ENCODE measurements at places on chromosomes 12 and 14.
A peak's percentile ranks its signal among the peaks of the same experiment; 100 is the strongest.

GRCh38 chr14:101241147-101241546, 320.1 kb upstream of the DIO3 start:
- DNase-seq: no peak

DNA sequence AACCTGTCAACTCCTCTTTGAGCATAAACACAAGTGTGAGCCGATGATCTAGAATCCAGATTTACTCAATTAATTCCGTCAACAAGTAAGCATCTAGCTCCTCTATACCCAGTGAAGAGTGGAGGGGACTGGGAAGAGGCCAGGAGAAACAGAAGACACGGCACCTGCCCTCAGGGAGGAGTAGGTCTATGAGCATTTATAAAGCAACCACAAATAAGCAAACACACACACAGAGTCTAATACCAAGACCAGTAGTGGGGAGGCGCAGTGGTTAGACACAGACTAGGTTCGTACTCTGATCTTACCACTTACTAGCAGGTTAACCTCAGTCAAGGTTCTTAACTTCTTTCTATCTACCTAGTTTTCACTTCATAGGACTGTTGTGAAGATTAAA, 5.9 kb upstream of the FOXN3 start:
- DNase-seq: no peak

- DNase-seq: no peak
Observed at GRCh38 chr12:9634177-9634803, 26.6 kb upstream of the KLRB1 start.

GRCh38 chr14:96926001-96926400, 128.8 kb downstream of the VRK1 start:
- DNase-seq: no peak

- DNase-seq: no peak
Observed at GRCh38 chr14:103232831-103233319, 101.2 kb upstream of the EIF5 start.

GRCh38 chr14:105093431-105094192, 28.4 kb upstream of the GPR132 start:
- DNase-seq: no peak

DNA sequence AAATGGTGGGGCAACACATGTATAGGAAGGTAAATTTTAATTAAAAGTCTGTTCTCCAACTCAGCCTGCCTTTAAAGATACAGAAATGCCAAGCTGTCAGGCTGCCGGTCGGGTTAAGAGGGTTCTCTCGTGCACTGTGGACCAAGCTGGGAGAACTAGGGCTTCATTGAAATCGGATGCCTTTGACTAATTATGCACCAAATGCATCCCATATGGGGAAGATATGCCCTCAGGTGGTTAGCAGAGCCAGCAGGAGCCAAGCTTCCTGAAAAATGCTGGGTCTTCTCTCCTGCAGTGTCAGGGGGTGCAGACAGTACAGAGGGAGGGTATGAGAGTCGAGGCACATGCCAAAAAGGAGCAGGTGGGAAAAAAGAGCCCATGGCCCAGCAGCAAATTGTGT, 236.1 kb downstream of the CACNA1C start:
- DNase-seq: no peak

- DNase-seq: no peak
Observed at GRCh38 chr14:92990456-92991430, 67.8 kb downstream of the CHGA start.

GRCh38 chr12:51820526-51821439, 27.7 kb downstream of the FIGNL2 start:
- no peak for DNase-seq

GRCh38 chr14:31009836-31010574, 15.4 kb upstream of the AP4S1 start:
- DNase-seq: no peak

DNA sequence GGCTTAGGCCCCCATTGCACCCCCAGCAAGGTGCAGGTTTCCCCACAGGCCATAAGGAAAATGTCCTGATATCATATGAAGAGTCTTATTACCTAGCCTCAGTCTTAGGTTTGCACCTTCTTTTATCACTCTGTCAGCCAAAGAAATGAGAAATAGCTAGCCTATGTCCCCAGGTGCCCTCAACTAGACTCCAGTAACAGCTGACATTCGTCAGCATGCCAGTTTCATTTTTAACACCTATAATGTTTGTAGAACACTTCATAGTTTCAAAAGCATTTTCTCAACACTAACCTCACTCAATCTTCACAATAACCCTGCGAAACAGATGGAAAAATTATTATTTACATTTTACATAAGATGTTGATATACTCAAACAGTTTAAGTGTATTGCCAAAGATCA, 24.0 kb upstream of the OR10P1 start:
- DNase-seq: no peak

- DNase-seq: no peak
Observed at GRCh38 chr12:85923767-85924331, 49.8 kb downstream of the NTS start.

DNA sequence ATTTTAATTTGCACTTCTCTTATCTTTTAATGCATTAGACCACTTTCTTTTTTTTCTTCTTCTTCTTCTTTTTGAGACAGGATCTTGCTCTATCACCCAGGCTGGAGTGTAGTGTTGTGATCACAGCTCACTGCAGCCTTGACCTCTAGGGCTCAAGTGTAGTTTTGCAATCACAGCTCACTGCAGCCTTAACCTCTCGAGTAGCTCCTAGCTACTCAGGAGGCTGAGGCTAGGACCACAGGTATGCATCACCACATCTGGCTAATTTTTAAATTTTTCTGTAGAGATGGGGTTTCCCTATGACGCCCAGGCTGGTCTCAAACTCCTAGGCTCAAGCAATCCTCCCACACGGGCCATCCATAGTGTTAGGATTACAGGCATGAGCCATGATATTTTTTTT, 12.7 kb downstream of the TMED8 start:
- no peak for DNase-seq

DNA sequence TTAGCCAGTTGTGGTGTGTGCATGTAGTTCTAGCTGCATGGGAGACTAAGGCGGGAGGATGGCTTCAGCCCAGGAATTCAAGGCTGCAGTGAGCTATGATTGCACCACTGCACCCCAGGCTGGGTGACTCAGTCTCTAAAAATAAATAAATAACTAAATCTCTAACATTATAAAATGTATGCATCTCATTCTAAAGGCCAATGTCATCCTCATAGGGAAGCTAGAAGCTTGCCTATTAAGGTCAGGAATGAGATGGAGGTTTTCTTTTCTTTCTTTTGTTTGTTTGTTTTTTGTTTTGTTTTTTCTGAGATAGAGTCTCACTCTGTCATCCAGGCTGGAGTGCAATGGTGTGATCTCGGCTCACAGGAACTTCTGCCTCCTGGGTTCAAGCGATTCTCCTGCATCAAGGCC, 48.8 kb upstream of the PAPLN start:
- DNase-seq: no peak

DNA sequence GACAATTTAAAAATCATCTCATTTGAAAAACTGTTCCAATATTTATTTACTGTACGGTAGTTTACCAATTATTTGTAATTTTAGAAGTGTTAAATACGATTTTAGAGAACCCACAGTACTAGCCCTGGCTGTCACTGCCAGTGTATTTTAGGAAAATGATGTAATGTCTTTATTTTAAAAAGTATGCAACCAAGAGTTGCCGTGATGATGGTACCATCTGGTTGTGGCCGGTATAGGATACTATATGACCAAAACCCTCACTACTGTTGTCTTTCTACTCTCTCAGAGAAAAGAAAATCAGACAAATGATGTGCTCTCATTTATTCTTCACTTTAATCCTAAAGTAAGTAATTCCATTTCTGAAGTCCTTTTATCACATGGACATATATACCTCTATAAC, 395.0 kb downstream of the FOXG1 start:
- no peak for DNase-seq

- DNase-seq: no peak
Observed at GRCh38 chr12:131091976-131092691, 138.4 kb downstream of the ADGRD1 start.

DNA sequence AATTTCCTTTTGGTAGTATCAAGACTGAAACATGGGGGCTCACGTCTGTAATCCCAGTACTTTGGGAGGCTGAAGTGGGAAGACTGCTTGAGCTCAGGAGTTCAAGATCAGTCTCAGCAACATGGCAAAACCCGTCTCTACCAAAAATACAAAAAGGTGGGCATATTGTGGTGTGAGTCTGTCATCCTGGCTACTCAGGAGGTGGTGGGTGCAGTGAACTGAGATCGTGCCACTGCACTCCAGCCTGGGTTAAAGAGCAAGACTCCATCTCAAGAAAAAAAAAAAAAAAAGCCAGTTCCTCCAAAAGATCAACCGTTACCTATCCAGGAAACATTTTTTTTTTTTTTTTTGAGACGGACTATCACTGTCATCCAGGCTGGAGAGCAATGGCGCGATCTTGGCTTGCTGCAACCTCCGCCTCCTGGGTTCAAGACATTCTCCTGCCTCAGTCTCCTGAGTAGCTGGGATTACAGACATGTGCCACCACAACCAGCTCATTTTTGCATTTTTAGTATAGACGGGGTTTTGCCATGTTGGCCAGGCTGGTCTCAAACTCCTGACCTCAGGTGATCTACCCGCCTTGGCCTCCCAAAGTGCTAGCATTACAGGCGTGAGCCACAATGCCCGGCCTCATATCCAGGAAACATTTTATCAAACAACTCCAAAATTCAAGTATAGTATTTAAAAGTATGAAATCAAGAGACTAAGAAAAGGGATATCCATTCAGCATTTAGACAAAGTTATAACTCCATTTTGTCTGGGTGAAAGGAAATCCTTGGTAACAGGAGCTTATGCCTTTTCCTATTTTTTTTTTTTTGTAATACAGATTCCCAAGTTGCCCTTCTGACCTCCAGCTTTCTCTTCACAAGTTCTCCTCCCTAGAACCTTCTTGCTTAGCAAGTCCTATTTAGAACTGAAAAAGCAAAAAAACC, 3.4 kb downstream of the ACIN1 start:
- DNase-seq: no peak

DNA sequence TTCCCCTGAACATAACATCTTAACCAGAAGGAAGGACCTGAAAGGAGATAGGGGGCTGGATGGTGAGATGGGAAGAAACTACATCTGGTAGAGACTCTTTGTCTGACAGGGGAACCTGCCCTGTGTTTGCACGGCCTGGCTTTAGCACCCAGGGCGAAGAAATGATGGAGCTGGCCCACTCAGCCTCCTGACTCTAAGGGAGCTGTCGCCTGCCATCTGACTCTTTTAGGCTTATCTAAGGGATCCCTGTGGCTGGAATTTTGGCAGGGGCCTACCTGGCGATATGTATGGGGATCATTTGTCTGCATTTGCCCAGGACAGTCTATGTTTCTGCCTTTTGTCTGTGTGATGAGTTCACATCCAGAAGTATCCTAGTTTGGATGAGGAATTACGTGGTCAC, 15.6 kb upstream of the CACNA2D4 start:
- DNase-seq: no peak

DNA sequence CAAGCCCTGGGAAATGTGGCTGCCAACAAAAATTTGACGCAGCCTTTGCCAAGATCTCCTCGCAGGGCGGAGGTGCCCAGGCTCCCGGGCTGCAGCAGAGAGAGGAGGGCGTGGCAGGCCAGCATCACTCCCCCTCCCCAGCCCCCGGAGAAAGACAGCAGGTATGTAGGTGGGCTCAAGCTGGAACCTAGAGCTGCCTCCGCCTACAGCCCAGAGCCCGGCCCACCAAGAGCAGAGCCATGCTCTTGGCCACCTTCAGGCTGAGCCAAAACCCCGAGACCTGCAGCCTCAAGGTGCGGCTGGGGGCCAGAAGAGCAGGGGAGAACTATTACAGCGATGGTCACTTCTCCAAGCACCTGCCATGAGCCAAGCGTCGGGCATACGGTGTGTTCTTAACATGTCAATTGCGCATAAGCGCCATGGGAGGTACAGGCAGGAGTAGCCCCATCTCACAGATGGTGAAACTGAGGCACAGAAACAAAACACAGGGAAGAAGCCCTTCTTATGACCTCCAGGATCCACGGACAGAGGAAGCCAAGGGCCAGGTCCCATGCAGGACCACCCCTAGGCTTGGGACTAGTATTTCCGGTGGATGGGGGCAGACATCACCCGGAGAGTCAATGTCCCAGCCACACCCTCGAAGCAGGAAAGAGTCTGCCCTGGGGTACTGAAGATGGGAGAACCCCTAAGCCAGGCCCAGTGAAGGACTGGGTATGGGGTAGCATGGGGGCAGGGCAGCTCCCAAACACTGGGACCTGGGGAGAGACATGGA, 109.0 kb downstream of the NCOR2 start:
- no peak for DNase-seq

GRCh38 chr12:108248011-108248410, 91.1 kb downstream of the CMKLR1 start:
- no peak for DNase-seq

GRCh38 chr12:118429688-118430383, 53.5 kb downstream of the SUDS3 start:
- no peak for DNase-seq

- no peak for DNase-seq
Observed at GRCh38 chr14:47846008-47846407, 170.6 kb upstream of the MDGA2 start.

GRCh38 chr12:40622246-40622838, 69.9 kb upstream of the CNTN1 start:
- peak; percentile 8 for DNase-seq

- DNase-seq: peak; percentile 15
Observed at GRCh38 chr12:19850346-19851065, 411.2 kb downstream of the AEBP2 start.

GRCh38 chr12:65055859-65056258, 65.2 kb downstream of the WIF1 start:
- no peak for DNase-seq

DNA sequence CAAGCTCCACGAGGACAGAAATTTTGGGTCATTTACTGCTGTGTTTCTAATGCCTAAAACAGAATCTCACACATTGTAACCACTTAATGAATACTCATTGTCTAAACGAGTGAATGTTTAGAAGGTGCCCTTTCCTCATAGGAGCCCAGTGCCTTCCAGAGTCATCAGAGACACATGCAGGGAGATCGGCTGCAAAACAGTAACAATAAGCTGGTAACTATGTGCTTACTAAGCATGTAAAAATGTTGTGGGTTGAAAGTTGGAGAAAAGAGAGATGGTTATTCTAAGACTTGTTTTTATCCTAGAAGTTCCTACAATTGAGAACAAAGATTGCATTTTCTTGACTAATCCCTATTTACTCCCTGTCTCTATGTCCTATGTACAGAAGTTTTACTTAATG, 7.4 kb downstream of the TESPA1 start:
- no peak for DNase-seq

DNA sequence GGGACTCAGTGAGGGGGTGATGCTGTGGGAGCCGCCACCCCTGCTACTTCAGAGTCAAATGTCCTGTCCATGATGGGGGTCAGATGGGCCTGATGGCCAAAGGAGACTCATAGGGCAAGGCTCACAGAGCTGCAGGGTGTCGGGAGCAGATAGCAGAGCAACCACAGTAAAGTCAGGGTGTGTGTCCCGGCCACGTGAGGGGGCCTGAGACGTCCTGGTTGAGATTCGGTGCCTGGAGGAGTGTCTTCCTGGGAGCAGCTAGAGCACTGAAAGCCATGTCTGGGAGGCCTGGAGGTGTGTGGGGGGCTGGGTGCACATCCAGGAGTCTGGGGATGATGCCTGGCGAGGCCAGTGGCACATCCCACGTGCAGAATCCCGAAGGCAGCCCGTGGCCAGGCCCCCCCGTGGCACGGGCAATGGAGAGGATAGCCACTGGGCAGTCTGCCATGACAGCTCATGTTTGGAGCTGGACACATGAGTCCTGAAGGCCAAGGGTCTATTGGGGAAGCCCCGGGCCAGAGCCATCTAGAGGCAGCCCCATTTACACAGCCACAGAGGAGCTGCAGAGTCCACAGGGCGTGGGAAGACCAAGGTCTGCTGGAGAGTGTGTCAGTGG, 308.0 kb upstream of the SFSWAP start:
- DNase-seq: no peak

GRCh38 chr14:99460793-99461192, 19.9 kb downstream of the SETD3 start:
- DNase-seq: no peak

GRCh38 chr12:26400627-26401026, 205.3 kb downstream of the SSPN start:
- DNase-seq: no peak

Measured in thoracic aorta (tissue), 2 donors.